ENCODE measurements at places on chromosomes 11 and 22.

DNA sequence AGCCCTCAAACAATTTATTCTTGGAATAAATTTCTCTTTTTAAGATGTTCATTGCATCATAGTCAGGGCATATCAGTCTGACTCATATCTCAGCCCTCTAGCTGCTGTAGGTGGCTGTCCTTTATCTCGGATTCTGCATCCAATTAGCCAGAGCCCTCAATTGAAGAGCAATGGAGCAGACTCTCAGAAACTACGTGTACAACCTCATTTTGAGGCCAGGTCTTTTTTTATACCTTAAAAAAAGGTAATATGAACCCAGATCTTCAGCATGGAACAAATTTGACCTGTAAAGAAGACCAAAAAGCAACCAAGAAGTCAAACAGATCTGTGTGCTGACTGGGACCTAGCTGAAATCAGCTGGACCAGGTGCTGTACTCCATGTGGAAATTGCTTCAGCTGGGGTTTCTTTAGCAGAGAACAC is 8.7 kb downstream of the OR52A5 start:
- DNase-seq, result no peak

DNA sequence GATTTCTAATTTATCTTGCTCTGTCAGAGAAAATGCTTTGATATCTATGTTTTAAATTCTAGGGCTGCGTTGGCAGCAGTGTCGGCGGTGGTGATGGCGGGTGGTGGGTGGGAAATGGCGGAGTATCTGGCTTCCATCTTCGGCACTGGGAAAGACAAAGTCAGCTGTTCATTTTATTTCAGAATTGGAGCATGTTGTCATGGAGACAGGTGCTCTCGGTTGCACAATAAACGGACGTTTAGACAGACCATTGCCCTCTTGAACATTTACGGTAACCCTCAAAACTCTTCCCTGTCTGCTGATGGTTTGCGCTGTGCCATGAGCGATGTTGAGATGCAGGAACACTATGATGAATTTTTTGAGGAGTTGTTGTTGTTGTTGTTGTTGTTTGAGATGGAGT is 36.1 kb upstream of the PHOX2A start:
- DNase-seq, result no peak

DNA sequence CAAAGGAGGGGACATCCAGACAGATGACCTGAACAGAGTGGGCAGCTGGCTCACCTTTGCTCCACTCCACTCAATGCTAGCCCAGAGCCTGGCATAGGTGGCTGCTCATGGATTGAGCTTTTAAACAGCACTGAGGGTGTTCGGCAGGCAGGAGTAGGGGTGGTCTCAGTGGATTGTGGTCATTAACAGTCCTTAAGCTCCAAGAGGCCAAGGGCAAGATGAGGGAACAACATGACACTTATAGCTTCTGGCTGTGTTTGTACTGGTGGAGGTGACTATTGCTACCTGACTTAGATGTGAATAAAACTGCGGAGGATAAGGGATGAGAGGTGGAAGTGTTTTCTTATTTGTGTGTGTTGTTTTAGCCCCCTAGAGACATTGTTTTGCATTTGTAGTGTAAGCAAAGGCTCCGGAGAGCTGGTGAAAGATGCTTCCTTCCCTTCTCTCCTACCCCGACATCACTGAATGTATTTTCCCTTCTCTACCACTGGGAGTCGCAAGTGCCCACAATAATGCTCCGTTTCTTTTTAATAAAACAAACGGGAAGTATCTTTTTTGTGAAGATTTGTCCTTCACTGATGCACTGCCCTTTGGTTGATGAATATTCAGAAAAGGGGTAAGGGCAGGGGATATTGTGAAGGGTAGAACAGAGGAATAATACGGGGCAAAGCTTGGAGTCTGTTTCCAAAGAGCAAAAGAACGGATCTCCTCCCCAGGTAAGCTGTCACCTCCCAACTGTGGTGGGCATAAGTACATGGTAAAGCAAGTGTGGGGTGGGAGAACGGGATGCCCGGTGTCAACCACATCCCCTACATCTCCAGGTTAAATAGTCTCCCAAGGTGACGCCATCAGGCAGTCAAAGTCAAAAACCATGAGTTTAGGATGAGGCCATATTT is 27.5 kb upstream of the MTNR1B start:
- DNase-seq, result no peak

DNA sequence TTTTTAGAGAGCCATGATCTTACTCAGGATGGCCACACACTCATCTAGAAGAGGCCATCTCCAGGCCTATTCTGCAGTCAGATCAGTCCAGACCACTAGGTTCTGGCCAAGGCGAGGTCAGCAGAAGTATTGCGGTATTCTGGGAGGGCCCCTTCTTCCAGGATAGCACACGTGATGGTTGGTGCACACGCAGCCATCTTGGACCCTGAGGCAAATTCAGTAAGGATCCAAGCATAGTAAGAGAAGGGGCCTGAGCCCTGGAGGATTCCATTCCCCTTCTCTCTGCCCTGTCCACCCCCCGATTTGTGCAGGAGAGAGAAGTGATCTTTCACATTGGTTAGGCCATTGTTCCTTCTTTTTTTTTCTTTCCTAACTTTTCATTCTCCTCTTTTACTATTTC is 957.9 kb downstream of the BRD1 start:
- no peak for DNase-seq

- no peak for DNase-seq
Observed at GRCh38 chr11:12897867-12898266, 111.2 kb upstream of the RASSF10 start.

GRCh38 chr22:32911503-32911902 is 110.0 kb downstream of the TIMP3 start:
- DNase-seq, result no peak

DNA sequence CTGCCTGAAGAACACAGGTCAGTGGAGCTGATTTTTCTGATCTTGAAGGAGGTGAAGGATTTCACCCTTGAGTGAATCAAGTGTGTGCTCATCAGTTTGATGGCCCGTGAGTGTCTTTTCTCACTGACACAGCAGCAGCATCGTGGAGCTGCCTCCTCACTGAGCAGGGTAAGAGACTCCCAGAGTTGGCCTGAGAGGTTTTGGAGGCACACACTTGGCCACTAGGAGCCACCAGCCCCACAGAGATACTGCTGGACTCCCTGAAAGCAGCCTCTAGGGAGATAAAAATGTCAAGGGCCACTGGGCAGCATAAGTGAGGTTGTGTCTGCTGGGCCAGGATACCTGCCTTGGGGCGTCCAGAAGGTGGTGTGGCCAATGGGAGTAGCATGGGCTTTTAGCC is 245.4 kb downstream of the GRIK4 start:
- no peak for DNase-seq

DNA sequence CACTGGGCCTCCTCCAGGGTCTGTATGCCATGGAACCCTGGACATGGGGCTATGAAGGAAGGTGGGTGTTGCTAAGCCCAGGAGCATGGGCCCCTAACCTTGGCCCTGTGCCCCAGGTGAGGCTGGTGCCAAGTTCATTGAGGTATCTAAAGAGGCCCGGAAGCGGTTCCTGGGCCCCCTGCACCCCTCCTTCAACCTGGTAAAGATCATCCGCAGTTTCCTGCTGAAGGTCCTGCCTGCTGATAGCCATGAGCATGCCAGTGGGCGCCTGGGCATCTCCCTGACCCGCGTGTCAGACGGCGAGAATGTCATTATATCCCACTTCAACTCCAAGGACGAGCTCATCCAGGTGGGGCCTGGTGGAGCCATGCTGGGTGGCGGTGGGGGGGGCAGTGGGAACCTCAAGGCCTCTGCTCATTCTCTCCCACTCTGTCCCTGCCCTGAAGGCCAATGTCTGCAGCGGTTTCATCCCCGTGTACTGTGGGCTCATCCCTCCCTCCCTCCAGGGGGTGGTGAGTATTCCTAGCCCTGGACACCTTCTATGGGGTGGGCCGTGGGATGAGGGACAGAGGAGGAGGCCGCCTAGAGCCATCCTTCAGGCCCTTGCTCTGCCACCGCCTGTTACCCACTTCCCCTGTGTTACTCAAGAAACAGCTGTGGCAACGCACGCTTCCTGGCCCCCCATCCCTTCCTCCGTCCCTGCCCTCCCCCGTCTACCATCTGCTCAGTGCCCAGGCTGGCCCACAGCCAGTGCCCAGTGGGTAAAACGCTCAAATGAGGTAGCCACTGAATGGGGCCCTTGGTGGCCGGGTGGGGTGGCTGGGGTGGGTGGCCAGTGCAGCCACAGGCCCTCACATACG is 3.0 kb downstream of the PNPLA2 start:
- DNase-seq, result no peak

DNA sequence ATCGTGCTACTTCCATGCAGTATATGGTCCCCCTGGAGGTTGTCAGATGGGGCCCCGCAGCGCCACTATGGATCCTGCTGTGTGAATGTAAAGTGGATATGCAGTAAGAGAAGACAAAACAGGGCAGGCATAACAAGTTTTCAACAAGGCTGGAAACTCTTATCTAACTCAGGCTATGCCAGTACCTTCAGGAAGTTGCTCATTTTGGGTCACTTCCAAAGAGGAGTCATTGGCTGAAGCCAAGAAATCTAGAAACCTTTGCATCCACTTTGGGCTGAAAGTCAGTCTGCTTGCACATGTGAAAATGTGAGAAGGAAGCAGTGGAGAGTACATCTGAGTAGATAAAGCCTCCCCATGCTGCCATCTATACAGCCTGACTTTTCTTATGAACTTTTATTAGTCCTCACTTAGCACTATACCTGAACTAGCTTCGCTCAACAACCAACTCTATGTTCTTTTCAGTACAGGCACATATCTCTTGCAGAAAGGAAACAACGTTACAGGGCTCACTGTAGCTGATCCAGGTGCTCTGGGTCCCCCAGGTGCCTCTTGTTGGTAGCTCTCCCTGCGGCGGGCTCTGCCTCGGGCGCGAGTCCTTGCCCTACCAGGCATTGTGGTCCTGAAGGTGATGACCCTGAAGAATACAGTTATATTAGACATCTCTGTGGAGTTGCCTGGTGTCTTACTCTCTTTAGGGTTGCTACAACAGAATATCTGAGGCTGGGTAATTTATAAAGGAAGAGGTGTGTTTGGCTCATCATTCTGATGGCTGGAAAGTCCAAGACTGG is 12.4 kb downstream of the PIWIL3 start:
- no peak for DNase-seq

DNA sequence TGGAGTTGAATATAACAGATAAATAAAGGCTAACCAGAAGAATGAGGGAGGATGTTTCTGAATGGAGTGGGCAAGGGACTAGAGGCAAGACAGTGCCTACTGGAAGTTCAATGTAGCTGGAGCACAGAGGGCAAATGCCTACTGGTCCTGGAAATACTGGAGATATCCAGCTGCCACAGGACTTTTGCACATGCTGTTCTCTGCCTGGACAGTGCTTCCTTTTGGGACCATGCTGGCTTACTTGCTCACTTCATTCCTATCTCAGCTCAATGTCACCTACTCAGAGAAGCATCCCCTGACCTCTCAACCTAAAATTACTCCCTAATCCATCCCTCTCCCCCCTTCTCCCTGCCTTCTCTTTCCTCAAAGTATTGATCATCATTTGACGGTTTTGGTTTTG is 20.2 kb downstream of the RASD2 start:
- DNase-seq, result no peak

- DNase-seq, result no peak
Observed at GRCh38 chr11:107563702-107564101, 1.8 kb downstream of the ALKBH8 start.

DNA sequence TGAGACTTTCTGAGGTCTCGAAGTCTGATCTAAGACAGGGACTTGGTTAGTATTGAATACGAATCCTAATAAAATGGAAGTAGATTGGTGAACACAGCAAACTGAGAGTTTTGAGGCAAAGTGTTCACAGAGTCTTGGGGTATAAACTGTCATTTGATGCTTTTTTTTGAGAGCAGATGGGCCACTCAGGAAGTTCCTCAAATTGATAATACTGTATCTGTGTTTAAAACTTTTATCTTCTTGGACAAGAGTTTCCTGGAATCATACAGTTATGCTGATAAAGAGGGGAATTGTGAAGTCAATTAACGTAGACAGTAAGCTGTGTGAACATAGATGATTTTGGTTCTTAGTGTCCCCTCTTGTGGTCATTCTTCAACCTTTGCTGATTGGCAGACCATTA is 80.0 kb upstream of the CLPB start:
- no peak for DNase-seq

- DNase-seq, result no peak
Observed at GRCh38 chr11:70464509-70465361, 66.4 kb downstream of the CTTN start.

GRCh38 chr11:69343401-69344321 is 49.7 kb downstream of the MYEOV start:
- no peak for DNase-seq

DNA sequence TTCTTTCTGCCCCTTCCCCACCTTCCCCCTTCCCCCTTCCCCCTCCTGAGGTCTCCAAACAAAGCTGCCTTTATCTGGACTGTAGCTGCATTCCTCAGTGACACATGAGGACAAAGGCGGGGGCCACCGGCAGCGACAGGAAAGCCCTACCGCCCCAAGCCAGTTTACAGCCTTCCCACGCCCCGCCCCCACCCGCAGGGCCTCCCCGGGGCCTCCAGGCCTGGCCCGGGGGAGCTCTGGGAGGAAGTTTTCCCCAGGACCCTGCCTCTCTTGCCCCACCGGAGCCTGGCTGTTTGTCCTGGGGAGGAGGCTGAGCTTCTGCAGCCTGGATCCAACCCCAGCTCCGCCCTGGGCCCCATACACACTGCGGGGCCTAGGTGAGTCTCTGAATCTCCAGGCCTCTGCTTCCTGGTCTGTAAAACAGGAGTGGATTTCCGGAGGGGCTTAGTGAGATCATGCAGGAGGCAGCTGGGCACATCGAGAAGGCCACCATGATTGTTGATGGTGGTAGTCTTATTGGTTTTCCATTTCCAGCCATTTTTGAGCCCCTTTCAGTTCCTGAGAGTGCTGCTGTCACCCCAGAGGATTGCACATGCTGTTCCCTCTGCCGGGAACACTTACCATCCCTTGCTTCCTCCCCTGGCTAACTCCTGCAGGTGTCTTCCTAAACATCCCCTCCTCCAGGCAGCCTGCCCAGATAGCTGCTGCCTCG is 130.7 kb downstream of the MN1 start:
- DNase-seq, result no peak

- DNase-seq, result no peak
Observed at GRCh38 chr11:20194470-20194869, 34.2 kb upstream of the DBX1 start.

GRCh38 chr11:68523743-68524142 is 63.2 kb downstream of the PPP6R3 start:
- no peak for DNase-seq

DNA sequence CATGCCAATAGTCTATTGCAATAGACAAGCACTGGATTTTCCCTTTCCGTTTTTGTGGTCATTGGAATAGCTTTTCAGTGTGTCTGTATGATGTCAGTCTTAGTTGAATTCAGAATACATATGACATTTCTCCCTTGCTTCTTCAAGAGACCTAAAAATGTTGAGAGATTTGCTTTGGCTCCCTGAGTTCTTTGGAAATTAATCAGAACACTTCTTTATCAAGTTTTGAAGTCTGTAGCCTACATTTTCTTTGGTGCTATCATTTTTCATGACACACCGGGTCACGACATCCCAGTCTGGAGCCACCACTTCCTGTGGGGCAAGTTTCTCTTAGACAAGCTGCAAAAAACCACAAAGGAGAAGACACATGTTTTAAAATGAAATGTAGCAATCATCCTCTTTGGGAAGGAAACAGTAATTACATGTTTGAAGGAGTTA is 847.1 kb downstream of the OPCML start:
- no peak for DNase-seq
